ENCODE measurements at places on chromosomes 12 and 14. TPM values are rescaled to one million over a fixed set of nuclear protein-coding genes. Genes with fewer than 3 reads are reported as not detected.

- DNase-seq, result no peak
Measured at GRCh38 chr12:32145096-32145495, 38.4 kb downstream of the BICD1 start.

GRCh38 chr12:122825773-122826724, 9.2 kb upstream of the HIP1R start:
- no peak for DNase-seq

Gene TEAD4
- 451 TPM for total RNA-seq

DNA sequence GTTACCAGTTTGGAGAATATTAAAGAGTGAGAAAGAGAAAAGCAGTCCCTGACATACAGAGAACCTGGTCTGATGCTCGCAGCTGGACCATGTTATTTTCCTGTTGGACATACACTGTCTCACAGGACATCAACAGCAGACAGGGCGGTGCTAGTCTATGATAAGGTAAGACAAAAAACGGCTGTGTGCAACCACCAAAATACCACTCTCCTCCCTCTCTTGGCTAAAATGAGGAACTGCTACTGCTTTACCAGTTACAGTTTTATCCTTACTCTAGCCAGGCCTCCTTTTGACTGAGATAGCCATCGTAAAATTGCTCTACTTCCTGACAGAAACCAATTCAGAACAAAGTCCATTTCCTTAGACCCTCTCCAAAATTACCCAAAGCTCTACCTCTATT, 47.0 kb upstream of the ERGIC2 start:
- DNase-seq, result no peak

Gene ITGB7
- total RNA-seq, result 0.32 TPM

Gene APOLD1
- 5.1 TPM for total RNA-seq

Gene LRTM2
- not detected for total RNA-seq

Gene RIN3
- total RNA-seq, result 0.83 TPM

DNA sequence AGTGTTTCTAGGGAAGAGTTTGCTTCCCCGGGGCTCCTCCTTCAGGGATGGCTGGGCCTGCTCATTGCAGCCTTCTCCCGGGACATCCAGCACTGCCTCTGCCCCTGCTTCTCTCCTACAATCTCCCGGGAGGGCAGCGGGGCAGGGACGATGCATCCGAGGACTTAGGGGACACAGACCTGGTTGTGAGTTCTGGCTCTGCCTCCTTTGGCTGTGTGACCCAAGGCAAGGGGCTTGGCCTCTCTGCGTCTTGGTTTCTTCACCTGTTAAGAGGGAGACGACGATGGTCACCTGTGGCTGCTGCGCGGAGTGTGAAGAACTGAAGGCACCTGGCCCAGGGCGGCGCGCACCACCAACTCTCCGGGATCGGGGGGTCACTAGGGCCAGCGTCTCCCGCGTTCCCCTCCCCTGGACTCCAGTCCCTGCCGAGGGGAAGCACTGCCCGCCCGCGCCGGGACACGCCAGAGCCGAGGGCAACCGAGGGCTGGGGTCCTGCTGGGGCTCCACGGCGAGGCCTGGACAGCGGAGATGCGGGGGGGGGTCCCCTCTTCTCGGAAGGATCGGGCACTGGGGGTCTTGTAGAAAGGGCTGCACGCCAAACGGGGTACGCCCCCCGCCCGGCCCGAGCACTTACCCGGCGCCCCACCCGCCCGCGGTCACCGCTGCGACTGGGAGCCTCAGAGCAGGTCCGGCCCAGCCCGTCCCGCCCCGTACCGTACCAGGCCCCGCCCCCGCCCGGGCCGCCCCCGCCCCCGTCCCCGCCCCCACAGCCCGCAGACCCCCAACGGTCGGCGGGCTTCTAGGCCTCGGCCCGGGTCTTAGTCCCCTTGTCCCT, at the start of gene HVCN1:
Gene HVCN1 (minus strand): TSS at position 670 of the 835 bp plus-strand sequence. CDS start 5,870 bp downstream, outside the sequence.
- DNase-seq, result no peak

Gene EFS
- total RNA-seq, result not detected

GRCh38 chr12:122352394-122352793, 70.1 kb downstream of the CLIP1 start:
- no peak for DNase-seq

DNA sequence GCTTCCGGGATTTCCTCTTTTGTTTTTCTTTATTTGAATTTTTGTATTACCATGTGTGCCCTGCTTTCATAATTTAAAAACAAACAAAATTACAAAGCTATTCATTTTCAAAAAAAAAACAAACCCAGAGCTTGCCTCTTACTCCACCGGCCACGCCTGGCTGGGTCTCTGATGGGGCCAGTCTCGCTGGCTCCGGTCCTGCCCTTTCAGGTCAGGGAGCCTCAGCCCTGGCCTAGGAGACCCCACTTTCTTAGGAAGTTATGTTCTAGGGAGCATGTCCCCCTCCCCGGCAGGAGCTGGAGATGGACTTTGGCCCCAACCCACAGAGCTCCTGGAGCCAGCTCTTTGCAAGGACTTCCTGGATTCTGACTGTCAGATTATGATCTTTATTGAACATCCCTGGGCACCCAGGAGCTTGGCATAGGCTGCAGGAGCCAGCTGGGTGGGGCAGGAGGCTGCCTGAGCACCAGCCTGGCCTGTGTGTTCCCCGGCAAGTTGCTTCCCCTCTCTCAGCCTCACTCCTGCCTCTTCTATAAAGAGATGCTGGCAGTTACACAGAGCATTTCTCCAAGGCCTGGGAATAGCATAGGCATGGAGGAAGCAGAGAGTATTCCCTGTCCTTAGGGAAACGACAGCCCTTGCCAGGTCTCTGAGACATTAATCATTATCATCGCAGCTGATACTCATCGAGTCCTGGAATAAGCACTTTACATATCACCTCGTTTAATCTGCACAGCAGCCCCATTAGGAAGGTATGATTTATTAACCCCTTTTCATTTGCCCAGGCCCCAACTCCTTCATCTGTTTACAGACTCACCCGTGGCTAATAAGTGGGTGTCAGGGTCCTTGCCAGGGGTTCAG, 3.5 kb downstream of the DEGS2 start:
- DNase-seq, result no peak

GRCh38 chr12:31715283-31715825, 13.5 kb downstream of the AMN1 start:
- no peak for DNase-seq

GRCh38 chr12:49903351-49903699, 375 bp downstream of the FAIM2 start:
- no peak for DNase-seq

DNA sequence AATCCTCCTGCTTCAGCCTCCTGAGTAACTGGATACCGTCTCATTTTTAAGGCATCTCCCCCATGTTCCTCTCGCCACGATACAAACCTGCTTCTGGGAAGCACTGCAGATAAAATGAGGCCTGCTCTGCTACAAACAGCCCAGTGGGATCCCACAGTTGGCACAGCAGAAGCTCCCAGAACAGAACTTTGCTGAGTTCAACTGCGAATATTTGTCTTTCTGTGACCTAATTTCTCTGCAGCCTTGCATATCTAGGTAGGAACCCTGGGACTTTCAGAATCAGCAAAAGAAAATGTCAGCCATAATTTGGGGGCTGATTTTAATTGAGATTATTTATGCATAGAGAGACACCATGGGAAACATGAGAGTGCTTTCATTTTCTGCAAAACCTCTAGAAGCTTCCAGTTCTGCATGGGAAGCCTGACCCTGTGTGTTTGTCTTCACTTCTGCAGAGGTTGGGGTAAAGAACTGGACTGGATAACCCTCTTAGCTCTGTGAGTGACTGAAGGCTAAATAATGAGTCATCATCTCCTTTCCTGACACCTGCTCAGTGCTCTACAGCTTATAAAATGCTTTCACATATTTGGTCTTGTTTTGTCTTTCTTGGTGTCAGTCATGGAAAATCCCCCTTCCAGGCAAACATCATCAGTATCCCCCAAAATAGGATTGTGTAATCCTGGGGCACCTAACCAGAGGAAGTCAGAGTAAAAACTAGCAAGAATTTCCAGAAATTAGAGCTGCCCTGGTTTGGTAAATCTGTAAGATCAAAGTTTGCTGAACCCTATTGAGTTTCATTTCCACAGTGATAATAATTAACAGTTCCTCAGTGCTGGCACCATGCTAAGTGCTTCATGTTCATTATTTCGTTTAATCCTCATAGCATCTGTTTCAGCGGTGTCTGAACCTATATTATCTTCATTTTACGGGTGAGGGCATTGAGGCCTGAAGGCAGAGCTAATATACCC, 185.8 kb downstream of the SLC15A4 start:
- no peak for DNase-seq

DNA sequence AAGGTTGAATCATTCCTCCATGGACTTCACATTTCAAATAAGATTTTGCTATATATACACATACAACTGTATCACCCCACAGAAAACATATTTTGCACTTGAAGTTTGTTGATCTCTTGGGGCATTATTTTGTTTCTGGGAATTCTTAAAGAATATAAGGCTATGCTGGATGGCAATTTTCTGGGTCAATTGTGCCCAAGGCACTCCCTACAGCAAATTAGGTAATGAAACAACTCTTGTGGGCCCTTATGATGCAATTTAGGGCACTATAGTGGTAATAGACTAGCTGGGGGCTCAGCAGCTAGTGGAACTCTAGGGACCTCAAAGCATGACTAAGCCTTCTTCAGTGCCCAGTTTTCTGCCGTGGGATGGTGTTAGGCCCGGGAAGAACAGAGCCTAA, 444.4 kb downstream of the NRXN3 start:
- DNase-seq, result no peak

Gene SSPN
- 79.5 TPM for total RNA-seq

Gene REM2
- 0.42 TPM for total RNA-seq

Gene RIPK3
- total RNA-seq, result not detected
